ENCODE measurements at places on chromosomes 5 and 9.

- DNase-seq = no peak
Measured at GRCh38 chr9:127637322-127637847, 25.3 kb downstream of the STXBP1 start.

DNA sequence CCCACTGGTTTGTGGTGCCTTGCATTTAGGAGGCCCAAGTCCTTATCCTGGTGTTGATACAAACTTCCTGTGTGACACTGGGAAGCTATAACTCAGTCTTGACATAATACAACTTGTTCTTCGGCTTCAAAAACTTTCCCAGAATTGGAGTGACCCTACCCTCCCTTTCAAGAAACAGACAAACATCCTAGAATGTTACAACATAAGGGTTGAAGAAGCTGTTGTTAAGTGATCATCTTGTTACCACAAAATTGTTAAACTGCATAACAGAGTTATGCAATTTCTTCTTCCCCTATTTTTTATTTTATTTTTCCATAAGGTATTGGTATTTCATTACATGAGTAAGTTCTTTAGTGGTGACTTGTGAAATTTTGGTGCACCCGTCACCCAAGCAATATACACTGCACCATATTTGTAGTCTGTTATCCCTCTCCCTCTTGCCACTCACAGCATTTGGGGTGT, 21.3 kb downstream of the TLR4 start:
- DNase-seq = no peak

- DNase-seq = no peak
Measured at GRCh38 chr9:120941046-120941770, 14.6 kb upstream of the TRAF1 start.

GRCh38 chr5:150406103-150406722, 6.5 kb downstream of the CD74 start:
- no peak for DNase-seq

GRCh38 chr5:160284291-160284873, 28.0 kb downstream of the CCNJL start:
- no peak for DNase-seq

DNA sequence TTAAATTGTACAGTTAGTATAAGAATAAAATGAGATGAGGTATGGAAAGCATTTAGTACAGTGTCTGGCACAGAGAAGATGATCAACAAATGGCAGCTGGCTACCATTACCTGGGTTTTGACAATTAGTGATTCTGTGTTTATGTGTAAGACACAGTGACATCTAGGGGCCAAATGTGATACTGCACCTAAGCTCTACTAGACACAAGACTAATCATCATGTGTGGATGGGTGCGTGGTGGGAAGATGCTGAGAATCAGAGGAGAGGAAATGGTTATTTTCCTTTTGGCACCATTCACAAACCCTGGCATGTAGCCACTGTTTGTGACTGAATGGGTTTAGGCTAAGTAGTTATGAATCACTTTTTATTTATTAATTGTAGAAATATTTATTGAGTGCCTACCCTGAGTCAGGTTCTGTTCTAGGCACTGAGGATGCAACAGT, 109.8 kb upstream of the TBC1D2 start:
- DNase-seq = no peak
